Mucosa of gallbladder (tissue), 1 donor: ENCODE measurements at places on chromosomes 6 and 20.

DNA sequence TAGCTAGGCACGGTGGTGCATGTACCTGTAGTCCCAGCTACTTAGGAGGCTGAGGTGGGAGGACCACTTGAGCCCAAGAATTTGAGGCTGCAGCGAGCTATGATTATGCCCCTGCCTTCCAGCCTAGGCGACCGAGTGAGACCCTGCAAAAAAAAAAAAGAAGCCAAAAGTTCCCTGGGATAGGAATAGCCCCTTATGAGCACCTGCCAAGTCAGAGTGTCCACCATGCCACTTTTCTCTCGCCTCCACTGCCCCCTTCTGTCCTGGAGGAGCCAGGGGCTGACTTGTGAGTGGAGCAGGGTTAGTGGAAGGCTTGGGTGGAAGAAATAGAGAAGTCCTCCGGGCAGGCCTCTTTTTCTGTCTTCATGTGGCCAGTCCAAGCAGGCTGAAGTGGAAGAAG is 12.1 kb upstream of the DDX27 start:
- no peak for DNase-seq

- no peak for DNase-seq
Measured at GRCh38 chr6:108658174-108658573, 97.5 kb downstream of the FOXO3 start.

DNA sequence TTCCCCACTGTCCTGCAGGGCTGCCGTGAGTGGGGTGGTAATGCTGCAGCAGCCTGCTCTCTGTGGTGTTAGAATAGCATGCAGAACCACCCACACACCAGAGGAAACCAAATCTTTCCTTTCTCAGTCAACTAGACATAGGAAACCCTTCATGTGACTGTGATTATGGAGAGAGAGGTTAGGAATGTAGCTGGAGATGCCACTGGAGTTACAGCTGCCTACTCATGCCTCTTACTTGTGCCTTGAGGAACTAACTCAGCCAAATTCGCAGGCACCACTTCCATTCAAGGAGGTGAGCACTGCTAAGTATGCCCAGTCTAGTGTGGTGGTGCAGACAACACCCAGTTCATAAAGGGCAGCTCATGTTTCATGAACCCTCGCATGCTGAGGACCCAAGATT is 27.4 kb downstream of the MUC22 start:
- DNase-seq, result no peak

DNA sequence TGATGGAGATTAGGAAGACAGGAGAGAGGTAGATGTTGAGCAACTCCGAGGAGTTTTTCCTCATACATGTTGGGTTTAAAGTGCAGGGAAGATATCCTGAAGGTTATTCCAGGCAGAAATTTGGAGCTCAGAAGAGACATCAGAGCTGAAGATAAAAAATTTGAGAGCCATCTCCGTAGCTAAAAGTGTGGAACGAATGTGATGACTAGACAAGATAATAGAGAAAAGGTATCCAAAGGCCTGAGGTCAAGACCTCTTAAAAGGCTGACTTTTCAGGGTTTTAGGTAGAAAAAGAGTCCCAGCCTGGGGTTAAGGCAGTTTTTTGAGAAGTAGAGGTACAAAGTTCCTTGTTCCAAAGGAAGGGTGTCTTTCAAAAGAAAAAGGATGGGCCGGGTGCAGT is 214.8 kb downstream of the ESR1 start:
- DNase-seq, result no peak

- DNase-seq, result no peak
Measured at GRCh38 chr6:63263444-63263843, 52.2 kb downstream of the FKBP1C start.

DNA sequence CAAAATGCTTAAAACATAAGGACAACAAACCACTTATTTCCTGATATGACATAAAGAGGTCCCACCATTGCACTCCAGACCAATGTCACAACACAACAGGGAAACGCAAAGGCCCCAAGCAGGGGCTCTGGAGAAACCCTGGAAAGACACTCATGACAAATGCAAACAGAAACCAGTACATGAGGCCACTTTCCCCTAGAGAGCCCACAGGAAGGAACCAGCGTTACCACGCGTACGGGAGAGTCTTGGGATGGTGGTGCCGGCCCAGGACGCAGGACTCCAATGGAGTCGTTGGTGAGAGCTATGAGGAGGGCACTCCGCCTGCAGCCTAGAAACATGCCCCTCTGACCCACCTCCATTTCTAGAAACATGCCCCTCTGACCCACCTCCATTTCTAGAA is 20.2 kb downstream of the GMEB2 start:
- no peak for DNase-seq

- no peak for DNase-seq
Measured at GRCh38 chr6:93784794-93785693, 365.7 kb upstream of the EPHA7 start.
